ENCODE measurements at places on chromosomes 13 and 19. TPM values are rescaled to one million over a fixed set of nuclear protein-coding genes. Genes with fewer than 3 reads are reported as not detected.

CNMD gene
- total RNA-seq, result not detected

RHPN2 gene
- 1.7 TPM for total RNA-seq

ADGRE1 gene
- not detected for total RNA-seq

ZNF649 gene
- 14.6 TPM for total RNA-seq

LPAR6 gene
- total RNA-seq, result 24.2 TPM

ZBTB7A gene
- total RNA-seq, result 35.4 TPM

FXYD3 gene
- 15.3 TPM for total RNA-seq

ATXN8OS gene
- not detected for total RNA-seq

SEMA6B gene
- 1.8 TPM for total RNA-seq

CERS1 gene
- total RNA-seq, result 0.36 TPM

ZSCAN22 gene
- 1.4 TPM for total RNA-seq

CD177 gene
- total RNA-seq, result not detected

OR7C1 gene
- total RNA-seq, result under 0.01 TPM

TPTE2 gene
- not detected for total RNA-seq

COL5A3 gene
- total RNA-seq, result 9.6 TPM

ZNF681 gene
- 1.2 TPM for total RNA-seq

VSTM1 gene
- not detected for total RNA-seq

NAPSA gene
- not detected for total RNA-seq

ARGLU1 gene
- total RNA-seq, result 93.4 TPM

ANGPTL4 gene
- 7.1 TPM for total RNA-seq

IL17D gene
- 1.4 TPM for total RNA-seq

ZNF560 gene
- not detected for total RNA-seq

MPV17L2 gene
- total RNA-seq, result 33.4 TPM

CLEC11A gene
- total RNA-seq, result 18.9 TPM

CACNG8 gene
- not detected for total RNA-seq

CD209 gene
- 5.4 TPM for total RNA-seq

ELANE gene
- not detected for total RNA-seq

TNFSF9 gene
- total RNA-seq, result 1.8 TPM

CEACAM7 gene
- not detected for total RNA-seq

PODNL1 gene
- not detected for total RNA-seq

SLC7A9 gene
- 0.49 TPM for total RNA-seq

CEACAM19 gene
- 3.8 TPM for total RNA-seq

OR4F17 gene
- total RNA-seq, result not detected

CD320 gene
- total RNA-seq, result 27.4 TPM

OR7A5 gene
- total RNA-seq, result not detected

GSX1 gene
- not detected for total RNA-seq

LRRC8E gene
- total RNA-seq, result not detected

KLK10 gene
- not detected for total RNA-seq

KLK8 gene
- not detected for total RNA-seq

SLITRK1 gene
- total RNA-seq, result 0.36 TPM

ZNF763 gene
- 11.9 TPM for total RNA-seq

NDUFA13 gene
- 73.6 TPM for total RNA-seq

ZNF578 gene
- total RNA-seq, result 2.5 TPM

COX6B2 gene
- not detected for total RNA-seq

IGSF23 gene
- total RNA-seq, result not detected

PSG1 gene
- total RNA-seq, result not detected

TSSK6 gene
- 3.3 TPM for total RNA-seq

TUBGCP3 gene
- 25.0 TPM for total RNA-seq

PRSS57 gene
- total RNA-seq, result not detected

PABPC3 gene
- under 0.01 TPM for total RNA-seq

All from sigmoid colon (tissue), 7 donors.